ENCODE measurements at places on chromosomes 6 and 20. TPM values are rescaled to one million over a fixed set of nuclear protein-coding genes. Genes with fewer than 3 reads are reported as not detected.

- DNase-seq = no peak
These were observed 6.8 kb downstream of the TBPL1 start for GRCh38 chr6:133959667-133960368.

- DNase-seq = no peak
These were observed 907.6 kb downstream of the TFAP2A start for GRCh38 chr6:9507136-9507895.

GRCh38 chr6:8108759-8109539, 6.6 kb upstream of the EEF1E1 start:
- DNase-seq = no peak

- peak; percentile 100 for DNase-seq
These were observed 23.7 kb downstream of the MOCS3 start for GRCh38 chr20:50982363-50982762.

DNA sequence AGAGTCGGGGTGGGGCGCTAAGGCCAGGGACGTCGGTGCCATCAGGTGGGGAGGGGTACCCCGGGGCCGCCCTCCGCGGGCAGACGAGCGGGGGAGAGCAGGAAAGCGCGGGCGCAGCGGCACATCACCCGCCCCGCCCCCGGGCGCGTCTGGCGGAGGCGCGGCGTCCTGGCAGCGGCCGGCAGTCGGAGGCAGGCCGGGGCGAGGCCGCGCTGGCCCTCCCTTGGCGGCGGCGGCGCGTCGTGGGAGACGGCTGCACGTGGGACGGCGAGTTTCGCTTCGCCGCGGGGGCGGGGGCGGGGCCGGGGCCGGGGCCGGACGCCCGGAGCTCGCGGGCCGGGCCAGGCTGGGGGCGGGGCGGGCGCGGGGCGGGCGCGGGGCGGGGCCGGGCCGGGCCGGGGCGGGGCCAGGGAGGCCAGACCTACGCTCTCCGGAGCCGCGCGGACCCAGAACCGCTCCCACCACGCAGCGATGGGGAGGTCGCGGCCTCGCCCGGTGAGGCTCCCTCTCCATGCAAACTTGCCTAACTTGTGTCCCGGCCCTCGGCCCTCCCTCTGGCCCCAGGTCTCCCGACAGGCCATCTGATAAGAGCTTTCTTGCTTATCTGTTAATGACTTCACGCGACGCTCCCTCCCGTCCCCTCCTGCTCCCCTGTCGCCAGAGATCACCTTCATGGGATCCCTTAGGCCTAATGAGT, 12.5 kb downstream of the ITPR3 start:
- DNase-seq = peak; percentile 49

GRCh38 chr20:43584448-43585136, 6.1 kb upstream of the IFT52 start:
- no peak for DNase-seq

GRCh38 chr20:60804240-60804917, 447.7 kb upstream of the CDH4 start:
- DNase-seq = no peak

DNA sequence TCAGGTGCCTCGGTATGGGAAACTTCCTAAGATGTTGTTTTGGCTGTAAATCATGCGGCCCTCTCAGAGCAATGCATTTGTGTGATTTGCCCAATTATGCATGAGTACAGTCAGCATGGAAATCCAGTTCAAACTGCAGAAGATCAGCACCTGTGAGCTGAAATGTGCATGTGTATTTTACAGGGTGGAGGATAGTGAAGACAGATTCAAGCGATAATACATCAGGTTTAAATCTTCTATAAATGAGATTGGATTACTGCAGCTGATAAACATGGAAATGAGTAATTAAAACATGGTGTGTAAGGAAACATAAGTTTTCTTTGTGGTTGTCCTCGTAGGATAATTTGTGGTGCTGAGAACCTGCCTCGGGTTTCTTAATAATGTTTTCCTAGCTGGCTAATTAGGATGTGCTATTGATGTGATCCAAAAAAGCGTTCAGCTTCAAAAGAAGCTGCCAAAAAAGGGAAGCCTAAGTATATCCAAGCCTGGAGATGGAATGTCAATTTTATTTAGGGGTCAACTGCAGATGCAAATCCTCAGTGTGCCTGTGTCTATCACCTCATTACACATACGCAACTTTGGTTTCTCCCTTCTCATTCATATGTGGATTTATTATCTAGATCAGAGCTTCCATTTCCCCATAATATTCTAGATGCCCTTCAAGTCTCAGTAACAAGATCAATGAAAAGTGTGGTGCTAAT, 117.1 kb upstream of the CCDC28A start:
- DNase-seq = no peak

- peak; percentile 64 for DNase-seq
These were observed 162.9 kb upstream of the SASH1 start for GRCh38 chr6:148179786-148180185.

DNA sequence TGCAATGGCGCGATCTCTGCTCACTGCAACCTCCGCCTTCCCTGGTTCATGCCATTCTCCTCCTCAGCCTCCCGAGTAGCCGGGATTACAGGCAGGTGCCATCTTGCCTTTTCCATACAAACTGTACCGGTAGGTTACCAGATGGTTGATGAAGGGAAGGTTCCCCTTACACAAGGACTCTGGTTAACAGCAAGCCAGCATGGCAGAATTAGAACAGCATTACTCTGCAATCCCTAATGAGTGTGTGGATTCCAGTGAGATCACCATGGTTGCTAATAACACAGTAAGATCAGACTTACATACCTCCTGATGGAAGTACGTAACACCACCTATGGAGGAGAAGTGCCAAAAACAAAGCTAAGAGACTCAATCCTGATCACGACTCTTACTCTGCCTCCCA, 51.7 kb downstream of the TTI1 start:
- no peak for DNase-seq

DNA sequence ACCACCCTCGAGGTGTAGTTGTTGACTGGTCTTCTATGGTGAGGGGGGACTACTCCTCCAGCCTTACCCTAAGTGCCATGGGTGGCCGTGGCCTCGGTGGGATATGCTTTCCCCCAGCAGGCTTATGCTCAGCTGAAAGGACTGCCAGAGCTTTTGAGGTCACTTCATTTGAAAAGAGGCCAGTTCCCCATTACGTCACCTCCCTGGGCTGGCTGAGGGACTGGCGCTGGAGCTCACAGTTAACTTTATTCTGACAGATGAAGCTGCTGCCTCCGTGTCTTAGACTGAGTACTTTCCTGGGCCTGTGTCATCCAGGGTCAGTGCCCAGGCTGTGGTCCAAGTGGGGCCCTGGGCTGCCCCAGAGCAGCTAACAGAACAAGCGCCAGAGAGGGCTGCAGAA, 42.8 kb upstream of the PCMTD2 start:
- no peak for DNase-seq

DNA sequence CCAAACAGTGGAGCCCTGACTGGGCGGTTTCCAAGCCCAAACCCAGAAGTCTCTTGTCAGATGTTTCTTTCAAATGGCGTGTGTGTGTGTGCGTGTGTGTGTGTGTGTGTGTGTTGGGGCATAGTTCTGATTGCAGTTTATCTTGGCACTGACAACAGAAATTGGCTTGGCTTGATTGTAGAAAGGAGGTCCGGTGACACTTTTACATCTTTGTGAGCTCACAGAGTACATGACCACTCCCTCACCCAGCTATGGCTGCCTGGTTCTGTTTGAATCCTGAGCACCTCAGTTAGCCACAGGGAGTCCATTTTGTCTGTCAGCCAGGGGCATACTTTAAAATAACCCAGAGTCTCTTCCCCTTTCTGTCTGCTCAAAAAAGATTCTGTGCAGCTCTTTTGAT, 276.3 kb downstream of the CD83 start:
- DNase-seq = no peak

GRCh38 chr20:44425923-44426322, 49.8 kb upstream of the TTPAL start:
- DNase-seq = no peak

DNA sequence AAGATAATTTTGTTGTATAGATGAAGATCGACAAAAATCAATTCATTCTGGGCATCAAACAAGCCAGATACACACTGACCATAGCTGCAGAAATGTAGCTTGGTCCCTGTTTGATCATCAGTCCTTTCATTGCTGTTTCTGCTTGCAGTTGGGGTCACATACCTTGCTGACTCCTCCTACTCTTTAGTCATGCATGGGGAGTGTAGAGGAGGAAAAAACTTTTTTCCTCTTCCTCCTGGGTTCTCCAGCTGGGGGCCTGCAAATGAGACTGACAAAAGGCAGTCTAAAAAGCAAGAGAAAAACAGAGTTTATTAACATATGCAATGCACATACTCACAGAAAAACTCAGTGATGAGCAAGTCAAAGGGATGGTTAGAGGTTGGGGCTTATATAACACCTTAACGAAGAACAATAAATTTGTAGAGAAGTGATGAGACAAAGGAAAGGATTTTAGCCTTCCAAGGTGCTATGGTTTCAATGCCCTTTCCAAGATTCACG, 105.8 kb downstream of the QRSL1 start:
- no peak for DNase-seq

- DNase-seq = peak; percentile 69
These were observed 36.0 kb downstream of the DNAH8 start for GRCh38 chr6:38750968-38751615.

- no peak for DNase-seq
These were observed 98.3 kb downstream of the CDC5L start for GRCh38 chr6:44485601-44486401.

DNA sequence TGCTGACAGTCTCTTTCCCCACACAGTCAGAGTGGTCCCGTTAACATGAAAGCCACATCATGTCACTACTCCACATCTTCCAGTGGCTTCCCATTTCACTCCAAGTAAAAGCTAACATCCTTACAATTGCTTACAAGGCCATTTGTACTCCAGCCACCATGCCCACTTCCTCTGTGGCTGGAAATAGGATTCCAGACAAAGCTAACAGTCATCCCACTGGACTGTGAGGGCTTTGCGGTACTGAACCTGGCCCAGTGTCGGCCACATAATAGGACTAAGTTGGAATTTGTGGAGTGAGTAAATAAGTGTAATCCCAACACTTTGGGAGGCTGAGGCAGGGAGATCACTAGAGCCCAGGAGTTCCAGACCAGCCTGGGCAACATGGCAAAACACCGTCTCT, 10.9 kb downstream of the CCM2L start:
- no peak for DNase-seq

GRCh38 chr6:146240322-146240721, 211.5 kb downstream of the GRM1 start:
- DNase-seq = no peak

DNA sequence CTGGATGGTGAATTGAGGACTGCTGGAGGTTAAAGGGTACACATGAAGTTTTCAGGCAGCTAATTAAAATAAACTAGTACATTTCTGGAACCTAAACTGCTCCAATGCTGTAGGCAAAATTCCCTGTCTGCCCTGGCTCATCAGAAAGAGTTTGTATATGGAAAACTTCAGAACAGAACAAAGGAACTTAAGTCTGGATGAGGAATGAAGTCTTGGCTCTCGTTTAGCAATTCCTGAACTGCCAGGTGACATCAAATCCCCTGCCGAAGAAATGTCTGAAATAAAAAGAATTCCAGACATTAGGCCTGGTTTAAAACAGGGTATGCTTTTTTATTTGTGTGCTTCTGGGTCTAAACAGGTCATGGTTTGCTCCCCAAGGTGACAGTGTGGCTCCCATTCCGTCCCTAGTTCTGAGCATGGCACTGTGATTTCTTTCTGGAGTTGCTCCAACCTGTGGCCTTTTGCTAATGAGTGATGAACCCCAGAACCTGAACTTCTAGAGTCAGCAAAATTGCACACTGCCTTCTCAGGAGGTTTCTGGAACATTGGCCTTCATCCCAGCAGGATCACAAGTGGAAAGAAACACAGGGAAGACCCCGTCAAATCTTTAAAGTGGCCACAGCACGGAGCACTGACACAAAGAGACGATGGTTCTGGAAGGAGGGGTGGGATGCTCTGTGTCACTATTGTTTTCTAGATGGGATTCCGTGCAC, 129.4 kb upstream of the NAA20 start:
- no peak for DNase-seq

DNA sequence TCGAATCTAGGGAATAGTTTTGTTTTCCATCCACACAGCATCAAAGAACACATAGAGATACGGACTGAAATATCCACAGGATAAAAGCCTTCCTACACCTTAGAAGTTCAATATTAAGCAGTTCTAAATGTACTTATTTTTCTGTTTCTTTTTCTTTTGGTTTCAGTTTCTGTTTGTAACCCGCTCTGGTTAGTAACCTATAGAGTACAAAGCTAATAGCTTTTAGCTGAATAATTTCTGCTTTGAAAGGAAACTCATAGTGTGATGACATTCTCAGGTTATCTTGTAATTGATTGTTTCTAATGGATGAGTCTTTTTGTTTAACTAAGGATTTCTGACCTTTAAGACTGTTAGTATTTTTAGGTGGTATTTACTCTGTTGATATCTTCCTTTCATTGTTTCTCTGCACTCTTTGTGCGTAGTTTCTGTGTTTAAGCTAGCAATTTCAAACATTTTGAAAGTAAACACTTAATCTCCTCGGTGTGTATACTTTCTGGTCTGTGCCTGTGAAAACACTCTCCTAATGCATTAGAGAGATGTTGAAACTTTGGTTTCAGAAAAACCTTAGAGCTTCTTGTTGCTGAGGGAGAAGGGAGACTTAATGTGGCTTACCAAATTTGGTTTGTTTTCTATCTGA, 385.5 kb downstream of the HDGFL1 start:
- peak; percentile 43 for DNase-seq

- no peak for DNase-seq
These were observed 87.2 kb upstream of the QKI start for GRCh38 chr6:163327165-163327880.

The SLC35D3 gene
- total RNA-seq = not detected

The WFDC5 gene
- total RNA-seq = not detected

The CCN5 gene
- 0.26 TPM for total RNA-seq

The LY6G6F gene
- total RNA-seq = not detected

Data from PC-3 (cell line).